ENCODE measurements at places on chromosomes 3 and 15. TPM values are rescaled to one million over a fixed set of nuclear protein-coding genes. Genes with fewer than 3 reads are reported as not detected.

- H3K36me3 ChIP-seq = peaks cover 3% of the 10 kb centered on the region
- H3K27me3 ChIP-seq = no peaks in the 10 kb centered on the region
- H3K4me1 ChIP-seq = peaks cover 60% of the 10 kb centered on the region
- peak overlapping the region; percentile 12 for H3K27ac ChIP-seq
These were observed 161.3 kb downstream of the AKAP13 start for GRCh38 chr15:85541744-85542143.

DNA sequence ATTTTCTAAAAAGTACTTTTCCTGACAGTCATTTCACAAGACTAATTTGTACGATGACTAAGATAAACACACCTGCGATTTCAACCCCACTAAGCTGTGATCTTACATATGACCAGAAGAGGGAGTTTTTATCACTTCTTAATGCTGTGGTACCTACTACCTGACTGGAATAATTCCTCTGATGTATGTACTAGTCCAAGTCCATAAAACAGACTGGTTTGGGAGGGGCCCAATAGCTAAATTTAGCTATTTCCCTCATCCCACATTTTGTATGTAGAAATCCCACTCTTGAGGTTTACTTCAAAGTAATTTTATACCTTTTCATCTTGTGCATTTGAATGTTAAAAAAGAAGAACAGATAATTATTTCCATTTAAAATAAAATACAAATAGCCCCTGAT is 49.7 kb upstream of the SCAANT1 start:
- no peaks in the 10 kb centered on the region for H3K36me3 ChIP-seq
- no peak overlapping the region for H3K27ac ChIP-seq
- H3K27me3 ChIP-seq = no peaks in the 10 kb centered on the region
- DNase-seq = no peak

DNA sequence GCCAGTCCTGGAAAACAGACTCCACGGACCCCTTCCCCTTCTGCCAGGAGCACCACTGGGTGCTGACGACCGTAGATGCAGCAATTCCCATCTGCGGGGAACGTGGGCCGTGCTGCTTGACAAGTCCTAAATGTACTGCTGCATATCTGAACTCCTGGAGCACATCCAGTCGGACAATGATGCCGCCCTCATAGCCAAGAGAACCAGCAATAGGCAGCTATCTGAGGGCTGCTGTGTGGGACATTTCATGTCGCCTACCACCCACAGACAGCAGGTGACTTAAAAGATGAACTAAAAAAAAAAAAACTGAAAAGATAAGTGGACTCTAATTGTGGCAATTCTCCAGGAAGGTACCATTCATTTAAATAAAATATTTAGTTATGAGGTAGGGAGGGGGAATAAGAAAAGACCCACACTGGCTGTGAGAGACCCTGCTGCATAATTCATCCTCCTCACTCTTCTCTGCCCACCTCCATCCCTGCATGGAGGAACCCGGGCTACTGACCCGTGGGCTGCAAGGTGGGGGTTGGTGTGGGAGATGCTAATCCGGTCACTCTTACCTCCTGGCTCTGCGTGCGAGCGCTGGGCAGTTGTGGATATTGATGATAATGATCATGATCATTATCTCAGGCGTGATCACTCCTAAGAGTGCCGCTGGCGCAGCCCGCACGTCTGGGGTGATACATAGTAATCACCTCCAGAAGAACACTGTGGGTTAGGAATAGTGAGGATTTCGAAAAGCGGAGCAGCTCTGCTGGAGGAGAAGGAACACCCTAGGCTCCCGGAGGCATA is 28.3 kb downstream of the ALS2CL start:
- no peaks in the 10 kb centered on the region for H3K27me3 ChIP-seq
- no peak for DNase-seq
- H3K27ac ChIP-seq = no peak overlapping the region
- H3K4me1 ChIP-seq = peaks cover 39% of the 10 kb centered on the region

DNA sequence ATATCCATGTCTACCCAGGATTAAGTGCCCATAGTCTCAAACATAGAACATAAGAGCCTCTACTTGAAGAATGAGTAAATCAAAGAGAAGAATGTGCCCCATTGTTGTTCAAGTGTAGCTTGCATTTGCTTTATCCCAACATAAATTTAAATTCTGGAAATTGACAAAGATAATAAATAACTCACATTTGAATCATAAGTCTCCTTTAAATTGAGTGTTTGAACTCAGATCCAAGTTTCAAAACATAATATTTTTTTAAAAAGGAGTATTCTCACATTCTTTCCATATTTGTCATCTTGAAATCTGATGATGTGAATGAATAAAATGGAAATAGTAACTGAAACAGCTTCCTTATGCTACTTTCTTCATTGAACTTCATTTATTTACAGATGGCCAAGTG is 135.2 kb downstream of the MECOM start:
- H3K27me3 ChIP-seq = no peaks in the 10 kb centered on the region
- no peak for DNase-seq
- H3K4me3 ChIP-seq = no peak overlapping the region
- no peaks in the 10 kb centered on the region for H3K4me1 ChIP-seq
- H3K27ac ChIP-seq = no peak overlapping the region

DNA sequence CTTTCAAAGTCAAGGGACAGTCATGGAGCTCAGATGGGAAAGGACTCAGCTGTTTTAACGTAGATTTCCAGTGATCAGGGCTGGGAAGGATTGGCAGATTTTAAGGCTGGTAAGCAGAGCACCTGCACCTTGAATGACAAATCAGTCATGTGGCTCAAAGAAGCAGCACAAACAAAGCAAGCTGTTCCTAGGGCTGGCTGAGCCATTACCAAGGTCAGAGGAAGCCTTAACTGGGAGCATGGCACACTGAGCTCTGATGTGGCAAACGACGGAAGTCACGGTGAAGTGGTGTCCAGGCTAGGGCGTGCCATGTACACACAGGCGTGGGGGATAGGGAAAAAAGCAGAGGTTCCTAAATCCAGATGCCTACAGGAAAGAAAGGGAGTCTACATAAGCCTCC is 84.6 kb upstream of the PFN2 start:
- H3K4me1 ChIP-seq = no peaks in the 10 kb centered on the region
- no peak for DNase-seq
- no peak overlapping the region for H3K27ac ChIP-seq
- no peak overlapping the region for H3K4me3 ChIP-seq
- no peaks in the 10 kb centered on the region for H3K27me3 ChIP-seq

GRCh38 chr15:81948222-81948621 is 97.6 kb downstream of the MEX3B start:
- H3K27ac ChIP-seq = no peak overlapping the region
- H3K4me1 ChIP-seq = no peaks in the 10 kb centered on the region
- H3K4me3 ChIP-seq = no peak overlapping the region

AP3B2 gene
- 4.4 TPM for total RNA-seq

CKMT1A gene
- total RNA-seq = 55.0 TPM

HGD gene
- not detected for total RNA-seq
